ENCODE measurements at places on chromosomes 4 and X. TPM values are rescaled to one million over a fixed set of nuclear protein-coding genes. Genes with fewer than 3 reads are reported as not detected.

The EMCN gene
- total RNA-seq: not detected

The ODAPH gene
- not detected for total RNA-seq

The MAB21L2 gene
- not detected for total RNA-seq

The LANCL3 gene
- not detected for total RNA-seq

The CD40LG gene
- total RNA-seq: not detected

The GRPR gene
- total RNA-seq: not detected

The NIPAL1 gene
- total RNA-seq: 0.39 TPM

The SMR3A gene
- total RNA-seq: not detected

The GABRG1 gene
- total RNA-seq: not detected

The CAMK2D gene
- total RNA-seq: 12.6 TPM

The SMAD1 gene
- total RNA-seq: 10.9 TPM

The SLC7A11 gene
- total RNA-seq: 17.6 TPM

Measured in A549 treated with dexamethasone at 1 μM for 4 hours (cell line).